ENCODE measurements at places on chromosomes 7 and 10.

DNA sequence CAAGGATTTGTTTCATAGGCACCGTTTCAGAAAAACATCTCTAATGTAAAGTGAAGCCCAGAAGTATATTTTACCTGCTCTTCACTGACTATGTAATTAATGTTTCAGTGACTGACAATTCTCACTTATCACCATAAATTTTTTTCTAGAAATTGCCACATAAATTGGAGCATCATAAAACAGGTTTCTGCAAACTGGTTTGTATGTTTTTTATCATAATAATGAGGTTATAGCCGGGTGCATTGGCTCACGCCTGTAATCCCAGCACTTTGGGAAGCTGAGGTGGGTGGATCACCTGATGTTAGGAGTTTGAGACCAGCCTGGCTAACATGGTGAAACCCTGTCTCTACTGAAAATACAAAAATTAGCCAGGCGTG, 39.4 kb downstream of the SYPL1 start:
- DNase-seq, result no peak

DNA sequence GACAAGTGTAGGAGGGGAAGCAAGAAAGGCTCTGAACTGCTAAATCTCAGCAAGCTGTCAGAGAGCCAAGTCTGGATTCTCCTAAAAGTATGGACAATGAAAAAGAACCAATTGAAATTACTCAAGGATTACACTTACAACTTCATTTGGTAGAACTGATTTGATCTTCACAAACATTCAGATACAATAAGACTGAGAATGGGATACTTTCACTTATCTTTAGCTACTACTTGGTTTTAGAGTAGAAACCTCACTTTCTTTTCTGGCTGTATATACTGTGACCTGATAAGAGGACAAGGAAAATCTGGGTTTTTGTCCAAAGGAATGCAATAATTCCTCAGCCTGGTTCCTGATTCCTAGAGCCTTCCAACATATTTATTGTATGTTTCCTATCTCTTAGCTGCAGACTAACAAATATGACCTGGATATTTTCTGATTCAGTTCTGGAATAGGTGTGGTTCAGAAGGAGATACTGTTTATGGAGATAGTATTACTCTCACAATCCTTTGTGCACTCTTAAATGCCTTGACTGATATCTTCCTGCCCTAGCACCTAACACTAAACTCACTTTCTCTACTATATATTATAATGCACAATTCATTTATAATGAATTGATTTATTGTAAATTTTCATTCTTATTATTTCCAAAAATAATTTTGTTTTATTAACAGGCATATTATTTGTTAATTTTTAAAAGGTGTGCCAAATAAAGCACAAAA, 7.3 kb downstream of the SEMA3A start:
- DNase-seq, result no peak

- DNase-seq, result no peak
Observed at GRCh38 chr7:116030651-116031276, at the start of gene TFEC. Gene TFEC (minus strand): TSS chr7:116030763. CDS start chr7:115984441, 46,322 bp downstream.

GRCh38 chr10:22605168-22605567, 109.2 kb downstream of the PIP4K2A start:
- DNase-seq, result no peak

- no peak for DNase-seq
Observed at GRCh38 chr7:106890952-106891351, 25.9 kb downstream of the PIK3CG start.

- DNase-seq, result no peak
Observed at GRCh38 chr10:14383266-14383665, 52.5 kb upstream of the FRMD4A start.

DNA sequence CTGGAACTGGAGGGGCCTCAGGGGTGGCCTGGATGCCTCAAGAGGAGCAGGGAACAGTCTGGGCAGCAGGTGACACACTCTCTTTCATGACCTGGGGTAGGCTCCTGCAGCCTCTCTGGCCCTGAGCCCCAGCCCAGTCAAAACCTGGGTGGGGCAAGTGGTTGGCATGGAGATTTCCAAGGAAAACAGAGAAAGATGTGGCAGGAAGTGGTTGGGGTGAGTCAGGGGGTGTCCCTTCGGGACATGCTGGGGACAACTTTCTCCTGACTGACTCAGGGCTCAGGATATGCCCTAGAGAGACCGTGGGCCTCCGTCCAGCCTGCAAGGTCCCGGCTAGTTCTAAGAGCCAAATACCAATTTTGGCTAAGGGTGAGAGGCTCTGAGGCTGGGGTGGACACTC, 2.9 kb downstream of the AQP1 start:
- no peak for DNase-seq

- no peak for DNase-seq
Observed at GRCh38 chr10:121076776-121077715, 225.9 kb downstream of the WDR11 start.

GRCh38 chr10:97307866-97308780, 10.9 kb upstream of the FRAT1 start:
- DNase-seq, result no peak

All from NCI-H774 (cell line).